Osteocyte (in vitro differentiated cells): ENCODE measurements at places on chromosomes 3 and 15.

DNA sequence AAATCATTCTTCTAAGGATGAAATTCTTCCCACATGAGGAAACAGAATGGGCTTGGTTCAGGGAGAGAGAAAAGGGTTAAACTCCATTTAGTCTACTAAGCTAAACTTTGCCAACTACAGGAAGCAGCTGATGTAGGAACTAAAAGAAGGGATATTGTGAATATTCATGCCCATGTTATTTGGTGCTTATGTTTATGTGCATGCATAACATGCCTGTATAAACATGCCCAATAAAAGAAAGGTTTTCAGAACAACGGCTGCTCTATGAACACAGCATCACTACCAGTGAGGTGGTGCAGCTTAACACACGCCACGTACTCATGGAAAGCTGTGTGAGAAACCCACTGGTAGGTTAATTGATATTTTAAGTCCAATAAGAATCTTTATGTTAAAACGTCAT is 59.4 kb upstream of the VGLL4 start:
- no peak for DNase-seq

- no peak for DNase-seq
These were observed 543.1 kb upstream of the NECTIN3 start for GRCh38 chr3:110528305-110529121.

GRCh38 chr3:126472277-126473006 is 3.2 kb downstream of the ZXDC start:
- no peak for DNase-seq

DNA sequence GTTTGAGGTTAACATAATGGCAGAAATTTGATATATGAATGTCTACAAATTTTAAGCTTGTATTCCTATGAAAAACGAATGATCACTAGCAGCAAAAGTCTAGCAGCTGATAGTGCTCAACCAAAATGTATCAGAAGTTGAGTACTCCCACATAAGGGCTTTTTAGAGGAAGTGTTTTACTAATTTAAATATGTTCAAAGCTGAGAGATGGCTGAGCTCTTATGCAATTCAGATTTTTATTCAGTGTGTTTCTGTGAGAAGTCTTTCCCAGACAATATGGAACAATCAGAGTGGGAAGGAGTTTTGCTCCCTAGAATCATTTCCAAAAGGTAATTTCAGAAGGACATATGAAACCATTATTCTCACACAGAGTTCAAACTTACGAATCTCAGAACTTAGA is 327.0 kb downstream of the ZPLD1 start:
- no peak for DNase-seq
